Stimulated activated CD4-positive, alpha-beta T cell treated with anti-CD3 and anti-CD28 coated beads, Interleukin-1b, Interleukin-23, amount 100 ng/mL, for 1 hour (primary cell): ENCODE measurements at places on chromosomes 1 and 21.

DNA sequence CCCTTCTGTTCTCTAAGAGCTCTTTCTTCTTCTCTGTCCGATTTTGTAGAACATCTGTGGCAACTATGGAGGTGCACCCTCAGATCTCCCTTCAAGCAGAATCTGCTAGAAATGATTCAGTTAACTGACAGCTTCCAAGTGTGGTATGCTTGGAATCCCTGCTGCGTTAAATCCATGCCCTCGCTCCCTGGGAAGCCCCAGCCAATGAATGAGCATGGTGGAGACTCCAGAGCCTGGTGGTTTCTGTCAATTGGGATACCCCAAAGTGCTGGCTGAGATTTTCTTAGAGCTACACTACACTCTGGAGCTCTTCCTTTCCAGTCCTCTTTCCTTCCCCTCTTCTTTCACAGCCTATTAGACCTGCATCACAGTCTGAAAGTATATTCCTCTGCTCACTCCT is 116.3 kb upstream of the C1orf21 start:
- DNase-seq, result no peak

- DNase-seq, result no peak
These were observed 45.6 kb upstream of the JAK1 start for GRCh38 chr1:65011983-65012382.

DNA sequence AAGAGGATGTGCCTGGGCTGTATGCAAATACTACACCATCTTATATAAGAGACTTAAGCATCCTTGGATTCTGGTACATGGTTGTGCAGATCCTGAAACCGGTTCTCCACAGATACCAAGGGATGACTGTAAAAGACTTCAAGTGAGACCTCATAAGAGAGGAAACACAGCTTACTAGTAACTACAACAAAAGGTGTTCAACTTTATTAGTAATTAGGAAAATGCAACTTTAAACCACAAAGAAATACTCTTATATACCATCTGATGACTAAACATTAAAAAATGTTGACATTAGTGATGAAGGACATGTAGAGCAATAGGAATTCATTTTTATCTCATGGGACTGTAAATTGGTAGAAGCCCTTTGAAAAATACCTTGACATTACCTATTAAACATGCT is 102.7 kb downstream of the RASAL2 start:
- DNase-seq, result no peak

- DNase-seq, result no peak
These were observed 37.7 kb downstream of the COQ8A start for GRCh38 chr1:226977643-226978431.

DNA sequence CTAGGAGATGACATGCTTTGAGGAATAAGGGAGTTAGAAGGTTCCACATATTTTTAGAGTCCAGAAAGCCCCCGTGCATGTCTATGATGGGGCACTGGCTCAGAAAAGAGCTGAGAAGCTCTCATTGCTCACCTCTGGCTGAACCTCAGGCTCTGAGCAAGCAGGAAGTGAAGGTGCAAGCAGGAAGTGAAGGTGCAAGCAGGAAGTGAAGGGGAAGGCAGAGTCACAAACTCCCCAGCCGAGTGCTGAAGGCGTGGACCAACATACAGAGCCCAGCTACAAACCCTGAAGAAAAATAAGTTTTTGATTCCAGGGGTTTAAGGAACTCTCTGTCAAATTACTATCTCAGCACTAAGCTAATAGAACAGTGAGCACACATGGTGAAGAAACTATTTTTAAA is 7.0 kb downstream of the KRTAP10-8 start:
- DNase-seq, result peak; percentile 29

- DNase-seq, result no peak
These were observed 5.9 kb downstream of the CLCA2 start for GRCh38 chr1:86429835-86430234.

GRCh38 chr21:39073717-39074116 is 109.5 kb downstream of the PSMG1 start:
- DNase-seq, result no peak

DNA sequence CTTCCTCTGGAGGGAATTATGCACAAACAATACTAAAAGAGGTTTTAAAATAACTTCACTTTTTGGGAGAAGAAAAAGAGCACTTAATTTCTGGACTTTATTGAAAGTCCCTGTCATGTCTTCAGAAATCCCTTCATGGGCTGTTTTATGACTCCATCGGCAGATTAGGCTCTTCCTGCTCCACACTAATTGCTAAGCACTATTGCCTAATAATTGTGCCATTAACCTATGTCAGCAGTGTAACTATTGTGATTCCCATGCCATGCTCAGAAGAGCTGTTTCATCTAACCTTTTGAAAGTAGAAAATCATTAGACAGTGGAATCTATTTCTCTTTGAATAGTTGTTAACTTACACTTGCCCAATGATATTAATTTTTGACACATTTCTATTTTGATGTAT is 489.3 kb upstream of the RUNX1 start:
- DNase-seq, result no peak
